ENCODE measurements at places on chromosomes 6 and 20.
A peak's percentile ranks its signal among the peaks of the same experiment; 100 is the strongest.

DNA sequence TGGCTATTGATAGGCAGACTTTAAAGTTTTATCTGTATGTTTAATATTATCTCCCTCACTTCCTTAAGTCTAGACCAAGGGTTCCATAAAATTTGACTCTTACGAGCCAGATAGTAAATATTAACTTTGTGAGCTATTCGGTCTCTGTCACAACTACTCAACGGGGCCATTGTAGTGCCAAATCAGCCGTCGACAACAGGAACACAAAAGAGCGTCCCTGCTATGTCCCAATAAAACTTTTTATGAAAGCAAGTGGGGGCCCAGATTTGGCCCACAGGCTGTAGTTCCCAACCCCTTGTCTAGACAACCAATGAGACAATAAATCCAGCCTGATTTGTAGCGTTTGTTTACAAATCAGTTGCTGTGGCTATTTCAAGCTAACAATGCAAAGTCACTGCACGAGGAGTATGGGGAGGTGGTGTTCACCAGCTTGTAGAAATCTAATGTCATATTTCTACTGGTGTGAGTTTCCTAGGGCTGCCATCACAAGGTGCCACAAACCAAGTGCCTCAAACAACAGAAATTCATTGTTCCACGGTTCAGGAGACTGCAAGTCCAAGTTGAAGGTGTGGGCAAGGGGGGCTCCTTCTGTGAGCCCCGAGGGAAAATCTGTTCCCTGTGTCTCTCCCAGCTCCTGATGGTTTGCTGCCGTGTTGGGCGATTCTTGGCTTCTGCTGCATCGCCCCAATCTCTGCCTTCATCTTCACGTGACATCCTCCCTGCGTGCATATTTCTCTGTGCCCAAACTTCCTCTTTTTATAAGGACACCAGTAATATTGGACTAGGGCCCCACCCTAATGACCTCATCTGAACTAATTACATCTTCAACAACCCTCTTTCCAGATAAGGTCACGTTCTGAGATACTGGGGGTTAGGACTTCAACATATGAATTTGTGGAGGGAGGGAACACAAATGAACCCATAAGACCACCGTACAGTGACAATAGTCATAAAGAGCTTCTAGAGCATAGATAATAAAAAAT is 356.0 kb upstream of the JARID2 start:
- no peak for DNase-seq

DNA sequence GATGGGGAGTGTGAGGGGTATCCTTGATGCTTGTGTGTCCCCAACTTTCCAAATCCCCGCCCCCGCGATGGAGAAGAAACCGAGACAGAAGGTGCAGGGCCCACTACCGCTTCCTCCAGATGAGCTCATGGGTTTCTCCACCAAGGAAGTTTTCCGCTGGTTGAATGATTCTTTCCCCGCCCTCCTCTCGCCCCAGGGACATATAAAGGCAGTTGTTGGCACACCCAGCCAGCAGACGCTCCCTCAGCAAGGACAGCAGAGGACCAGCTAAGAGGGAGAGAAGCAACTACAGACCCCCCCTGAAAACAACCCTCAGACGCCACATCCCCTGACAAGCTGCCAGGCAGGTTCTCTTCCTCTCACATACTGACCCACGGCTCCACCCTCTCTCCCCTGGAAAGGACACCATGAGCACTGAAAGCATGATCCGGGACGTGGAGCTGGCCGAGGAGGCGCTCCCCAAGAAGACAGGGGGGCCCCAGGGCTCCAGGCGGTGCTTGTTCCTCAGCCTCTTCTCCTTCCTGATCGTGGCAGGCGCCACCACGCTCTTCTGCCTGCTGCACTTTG is at the start of gene TNF:
Gene TNF, plus strand, starts transcription at position 231 of the 567 bp plus-strand sequence. Its CDS starts 177 bp downstream, at position 408.
- DNase-seq: no peak

DNA sequence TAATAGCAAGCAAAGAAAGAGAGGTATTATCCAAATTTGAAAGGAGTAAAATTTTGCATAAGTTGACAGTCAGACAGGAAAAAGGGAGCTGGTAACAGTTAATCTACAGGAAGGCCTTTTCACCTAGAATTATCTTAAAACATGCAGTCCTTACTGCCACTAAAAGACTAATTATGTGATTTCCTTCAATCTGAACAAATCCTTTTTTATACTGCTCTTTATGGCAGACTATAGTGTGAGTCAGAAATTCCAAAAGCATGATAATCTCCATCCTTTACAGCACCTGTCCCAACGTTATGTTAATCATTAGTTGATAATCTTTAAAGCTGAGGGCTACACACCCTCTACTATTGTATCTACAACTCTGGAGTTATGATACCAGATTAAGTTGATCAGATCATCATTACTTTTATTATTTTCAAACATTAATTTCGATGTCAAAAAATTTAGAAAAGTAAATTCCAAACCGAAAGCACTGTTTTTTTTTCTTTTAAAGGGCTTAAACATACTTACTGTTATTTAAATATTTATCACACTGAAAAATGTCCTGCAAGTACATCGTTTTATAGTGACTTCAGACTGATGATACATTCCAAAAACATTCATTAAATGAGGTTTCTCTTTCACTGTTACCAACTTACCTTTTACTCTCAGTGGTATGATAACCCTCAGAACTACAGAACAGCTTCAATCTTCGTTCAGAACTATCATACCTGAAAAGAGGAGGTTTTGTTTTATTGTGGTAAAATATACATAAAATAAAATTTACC is 33.2 kb upstream of the AKAP7 start:
- no peak for DNase-seq

DNA sequence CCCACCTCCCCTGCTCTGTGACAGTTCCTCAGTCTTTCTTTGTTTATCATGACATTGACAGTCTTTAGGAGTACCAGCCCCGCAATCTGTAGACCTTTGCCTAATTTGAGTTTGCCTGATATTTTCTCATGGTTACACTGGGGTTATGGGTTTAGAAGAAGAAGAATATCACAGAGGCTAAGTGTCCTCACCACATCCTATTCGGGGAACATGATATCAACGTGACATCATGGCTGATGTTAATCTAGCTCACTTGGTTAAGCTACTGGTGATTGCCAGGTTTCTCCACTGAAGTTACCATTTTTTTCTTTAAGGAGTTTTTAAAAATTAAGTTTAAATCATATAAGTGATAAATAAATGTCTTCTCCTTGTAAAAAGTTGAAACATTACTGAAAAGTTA is 127.5 kb downstream of the CEP57L1 start:
- no peak for DNase-seq

GRCh38 chr20:7772371-7772770 is 167.9 kb downstream of the HAO1 start:
- peak; percentile 13 for DNase-seq

DNA sequence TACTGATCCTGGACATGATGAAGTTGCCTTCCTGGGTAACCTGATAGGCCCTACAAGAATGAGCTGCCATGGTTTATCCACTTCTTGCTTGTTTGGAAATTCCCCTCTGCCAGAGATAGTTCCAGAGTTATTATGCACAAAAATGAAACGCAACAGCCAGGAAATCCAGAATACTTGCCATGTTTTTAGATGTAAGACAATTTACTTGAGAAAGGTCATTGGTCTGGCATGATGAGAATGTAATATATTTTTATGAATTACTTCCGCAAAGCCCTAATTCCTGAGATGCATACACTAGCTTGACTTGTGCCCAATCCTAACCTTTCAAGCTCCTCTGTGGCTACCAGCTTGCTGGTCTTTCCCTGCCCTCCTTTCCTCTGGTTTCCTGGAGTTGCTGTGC is 27.9 kb upstream of the NT5E start:
- DNase-seq: peak; percentile 64

- no peak for DNase-seq
Measured at GRCh38 chr6:139800837-139801236, 426.4 kb upstream of the CITED2 start.

- DNase-seq: no peak
Measured at GRCh38 chr6:138677538-138677937, 96.0 kb upstream of the CCDC28A start.

GRCh38 chr6:95208621-95209020 is 368.7 kb upstream of the MANEA start:
- DNase-seq: no peak

GRCh38 chr20:57198132-57199072 is 68.0 kb downstream of the BMP7 start:
- no peak for DNase-seq

- DNase-seq: no peak
Measured at GRCh38 chr6:46014511-46015118, 1.0 kb downstream of the CLIC5 start.

DNA sequence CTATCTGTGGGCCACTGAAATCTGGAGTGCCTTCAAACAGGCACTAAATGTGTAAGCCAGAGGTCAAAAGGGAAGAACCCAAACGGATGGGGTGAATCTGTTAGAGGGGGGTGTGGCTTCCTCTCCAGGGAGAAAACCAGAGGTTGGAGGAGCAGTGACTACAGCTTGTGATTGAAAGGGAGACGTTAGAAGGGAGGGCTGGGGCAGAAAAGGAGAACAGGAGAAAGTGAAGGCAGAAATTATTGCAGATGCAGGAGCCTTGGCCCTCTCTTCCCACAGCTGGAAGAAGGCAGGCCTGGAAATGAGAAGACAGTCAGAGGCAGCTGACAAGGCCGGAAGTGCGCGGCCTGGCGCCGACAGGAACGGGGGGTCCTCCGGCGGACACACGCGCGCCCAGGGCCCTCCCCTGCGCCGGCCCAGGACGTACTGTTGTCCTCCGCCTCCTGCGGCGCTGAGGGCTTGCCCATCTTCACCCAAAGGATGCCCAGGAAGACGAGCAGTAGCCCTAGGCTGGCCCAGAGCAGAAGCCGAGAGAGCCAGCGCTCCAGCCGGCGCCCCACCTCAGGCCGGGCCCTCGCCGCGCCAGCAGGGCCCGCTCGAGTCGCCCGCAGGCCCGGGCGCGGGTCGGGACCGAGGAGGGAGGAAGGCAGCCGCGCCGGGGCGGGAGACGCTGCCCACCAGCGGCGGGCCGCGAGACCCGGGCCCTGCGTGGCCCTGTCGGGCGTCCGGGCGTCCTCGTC is 806 bp downstream of the LEMD2 start:
- peak; percentile 84 for DNase-seq

- DNase-seq: no peak
Measured at GRCh38 chr6:158557927-158558326, 2.0 kb upstream of the TMEM181 start.

DNA sequence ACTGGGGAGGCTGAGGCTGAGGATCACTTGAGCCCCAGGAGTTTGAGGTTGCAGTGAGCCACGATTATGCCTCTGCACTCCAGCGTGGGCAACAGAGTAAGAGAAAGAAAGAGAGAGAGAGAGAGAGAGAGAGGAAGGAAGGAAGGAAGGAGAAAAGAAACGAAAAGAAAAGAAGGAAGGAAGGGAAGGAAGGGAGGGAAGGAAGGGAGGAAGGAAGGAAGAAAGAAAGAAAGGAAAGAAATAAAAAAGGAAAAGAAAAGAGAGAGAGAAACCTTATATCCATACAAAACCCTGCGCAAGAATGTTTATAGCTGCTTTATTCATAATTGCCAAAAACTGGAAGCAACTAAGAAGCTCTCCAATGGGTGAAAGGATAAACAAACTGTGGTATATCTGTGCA is 8.1 kb upstream of the HSPA12B start:
- DNase-seq: no peak

DNA sequence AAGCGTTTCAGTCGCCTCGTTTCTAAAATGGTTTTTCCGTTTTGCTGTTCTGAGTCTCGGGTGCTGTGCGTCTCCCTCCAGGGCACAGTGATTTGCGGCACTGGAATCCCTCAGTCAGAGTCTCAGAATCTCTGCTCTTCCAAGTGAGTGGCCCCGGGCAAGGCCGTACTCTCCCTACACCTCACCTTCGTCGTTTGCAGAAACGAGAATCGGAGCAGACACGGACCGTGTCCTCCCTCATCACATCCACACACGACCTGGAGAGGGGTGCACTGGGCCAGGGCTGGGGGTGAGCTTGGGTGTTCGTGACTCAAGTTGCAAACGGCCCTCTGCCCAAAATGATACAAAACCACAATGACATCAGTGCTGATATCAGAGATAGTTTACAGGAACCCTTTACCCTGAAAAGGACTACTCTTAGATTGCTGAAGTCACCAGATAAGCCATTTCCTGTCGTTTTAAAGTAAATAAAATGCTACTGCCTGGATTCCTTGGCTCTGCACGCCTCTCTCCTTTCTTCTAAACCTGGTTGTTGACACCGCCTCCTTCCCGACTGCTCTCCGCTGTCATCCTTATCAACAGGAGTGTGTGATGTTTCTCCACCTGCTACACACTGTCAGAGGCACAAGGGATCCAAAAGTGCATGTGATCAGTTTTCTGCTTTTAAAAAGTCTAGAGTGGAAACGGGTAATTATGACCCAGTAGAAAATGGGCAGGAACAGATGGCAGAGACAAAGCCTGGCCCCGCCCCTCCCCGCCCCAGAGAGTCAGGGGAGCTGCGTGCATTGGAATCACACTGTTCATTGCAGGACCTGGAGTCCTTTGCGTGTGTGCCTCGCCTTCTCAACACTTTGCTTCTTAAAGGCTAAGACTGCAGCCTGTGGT is 38.4 kb downstream of the KIF25 start:
- no peak for DNase-seq

- no peak for DNase-seq
Measured at GRCh38 chr20:3223651-3223993, 14.3 kb downstream of the ITPA start.

DNA sequence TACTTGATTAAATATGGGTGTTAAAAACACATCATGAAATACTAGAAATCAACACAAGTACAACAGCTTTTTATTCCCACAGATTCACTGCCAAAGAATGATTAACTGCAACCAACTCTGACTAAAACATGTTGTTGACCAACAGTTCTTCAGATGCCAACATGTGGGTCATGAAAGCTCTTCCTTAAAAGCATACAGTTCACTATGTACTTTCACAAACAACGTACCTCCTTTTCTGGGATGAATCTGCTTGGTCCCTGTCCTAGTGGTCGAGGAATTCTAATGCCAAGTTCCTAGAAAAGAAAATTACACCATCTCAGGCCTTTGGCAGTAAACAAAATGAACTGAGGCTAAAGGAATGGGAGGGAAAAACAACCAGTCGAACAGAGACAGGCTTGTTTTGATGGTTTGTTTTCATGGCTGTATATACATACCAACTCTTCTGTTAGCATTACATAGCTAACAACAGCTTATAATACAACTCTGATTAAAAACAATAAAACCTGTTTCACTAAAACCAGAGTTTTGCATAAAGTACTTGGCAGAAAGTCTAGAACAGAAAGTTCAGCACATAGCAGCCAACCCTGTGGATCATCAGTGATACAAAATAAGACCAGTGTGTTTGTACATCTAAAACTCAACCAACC is 92.5 kb downstream of the SESN1 start:
- DNase-seq: peak; percentile 79

DNA sequence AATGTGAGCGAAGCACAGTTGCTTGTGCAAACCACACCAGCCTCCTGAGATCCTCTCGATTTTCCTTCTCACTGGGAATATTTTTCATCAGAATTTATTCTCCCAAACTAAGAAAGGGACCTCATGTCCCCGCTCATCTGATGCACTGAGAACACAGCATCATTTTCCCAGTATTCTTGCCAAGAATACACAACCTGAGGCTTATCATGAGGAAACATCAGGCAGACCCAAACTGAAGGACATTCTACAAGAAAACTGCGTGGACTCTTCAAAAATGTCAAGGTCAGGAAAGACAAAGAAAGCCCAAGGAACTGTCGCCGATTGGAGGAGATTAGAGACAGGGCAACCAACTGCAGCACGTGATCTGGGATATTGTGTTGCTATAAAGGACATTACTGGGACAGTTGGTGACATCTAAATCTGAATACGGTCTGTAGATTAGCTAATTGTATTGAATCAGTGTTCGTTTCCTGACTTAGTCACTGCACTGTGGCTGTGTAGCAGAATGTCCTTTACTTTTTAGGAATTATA is 72.3 kb downstream of the SNX5 start:
- peak; percentile 44 for DNase-seq

- no peak for DNase-seq
Measured at GRCh38 chr6:143747347-143747842, 69.6 kb downstream of the PHACTR2 start.

GRCh38 chr6:49888742-49889431 is 22.6 kb upstream of the CRISP1 start:
- DNase-seq: no peak
